ENCODE measurements at places on chromosomes 5 and 9. TPM values are rescaled to one million over a fixed set of nuclear protein-coding genes. Genes with fewer than 3 reads are reported as not detected.

DNA sequence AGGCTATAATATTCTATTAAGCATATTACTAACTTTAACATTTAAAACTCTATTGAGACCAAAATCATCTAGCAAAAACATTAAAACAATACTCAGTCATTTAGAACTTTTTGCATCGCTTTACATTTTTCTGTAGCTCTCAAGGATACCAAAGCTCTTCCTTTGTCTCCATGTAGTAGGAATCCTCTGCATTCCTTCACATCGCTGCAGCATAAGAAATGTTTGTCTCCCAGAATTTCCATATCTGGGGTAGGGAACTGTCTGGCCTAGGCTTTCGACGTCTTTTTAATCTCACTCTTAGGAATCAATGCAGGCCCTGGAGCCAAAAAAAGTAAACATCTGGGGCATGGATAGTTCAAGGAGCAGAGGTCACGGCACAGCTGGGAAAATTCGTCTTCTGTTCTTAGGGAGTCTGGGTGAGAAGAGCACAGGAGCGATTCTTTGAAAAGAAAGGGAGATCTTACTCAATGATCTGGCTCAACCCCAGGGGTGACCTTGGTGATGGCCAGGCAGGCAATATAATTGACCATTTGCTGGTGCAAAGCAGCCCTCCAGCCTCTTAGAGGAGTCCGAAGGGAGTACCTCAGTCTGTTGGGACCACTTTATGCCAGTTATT, 23.2 kb upstream of the RAI14 start:
- DNase-seq: no peak

GRCh38 chr5:112388074-112388473, 31.0 kb downstream of the EPB41L4A start:
- DNase-seq: no peak

GRCh38 chr5:123012321-123012720, 24.2 kb downstream of the PPIC start:
- no peak for DNase-seq

- no peak for DNase-seq
Observed at GRCh38 chr5:36334315-36334714, 32.6 kb upstream of the RANBP3L start.

DNA sequence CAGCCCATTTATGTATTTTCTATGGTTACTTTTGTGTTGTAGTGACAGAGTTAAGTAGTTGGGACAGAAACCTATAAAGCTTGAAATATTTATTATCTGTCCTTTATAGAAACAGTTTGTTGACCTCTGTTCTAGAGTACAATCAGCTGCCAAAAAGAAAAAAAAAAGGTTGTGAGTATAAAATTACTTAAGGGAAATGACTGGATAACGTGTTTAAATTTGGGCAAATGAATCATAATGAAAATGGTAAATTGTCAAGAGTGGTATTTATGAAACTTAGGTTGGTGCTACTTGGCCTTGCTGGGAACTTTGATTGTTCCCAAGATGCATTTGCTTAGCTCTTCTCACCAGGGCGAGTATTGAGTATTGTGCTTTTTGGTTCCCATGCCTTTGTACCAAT, 70.2 kb upstream of the IL6ST start:
- DNase-seq: no peak

DNA sequence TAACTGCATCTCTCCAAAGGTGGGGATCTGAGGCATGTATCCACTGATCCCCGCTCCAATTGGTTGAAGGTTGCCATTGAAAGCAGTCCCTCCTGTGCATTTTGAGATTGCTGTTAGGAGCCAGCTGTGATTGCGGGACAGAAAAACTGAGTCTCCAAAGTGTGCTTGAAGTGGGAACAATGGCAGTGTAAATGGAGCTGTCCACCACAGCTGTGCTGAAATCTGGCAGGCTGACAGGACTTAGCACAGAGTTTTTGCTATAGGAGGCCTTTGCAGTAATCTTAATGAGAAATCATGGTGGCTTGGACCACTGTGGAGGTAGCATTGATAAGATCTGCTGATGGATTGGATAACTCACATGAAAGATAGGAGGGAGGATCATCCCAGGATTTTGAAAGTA, 3.3 kb downstream of the RNF20 start:
- DNase-seq: peak; percentile 10

- DNase-seq: no peak
Observed at GRCh38 chr5:52740007-52740406, 47.7 kb upstream of the ITGA1 start.

GRCh38 chr5:137395011-137395755, 103.9 kb downstream of the SPOCK1 start:
- peak; percentile 78 for DNase-seq

DNA sequence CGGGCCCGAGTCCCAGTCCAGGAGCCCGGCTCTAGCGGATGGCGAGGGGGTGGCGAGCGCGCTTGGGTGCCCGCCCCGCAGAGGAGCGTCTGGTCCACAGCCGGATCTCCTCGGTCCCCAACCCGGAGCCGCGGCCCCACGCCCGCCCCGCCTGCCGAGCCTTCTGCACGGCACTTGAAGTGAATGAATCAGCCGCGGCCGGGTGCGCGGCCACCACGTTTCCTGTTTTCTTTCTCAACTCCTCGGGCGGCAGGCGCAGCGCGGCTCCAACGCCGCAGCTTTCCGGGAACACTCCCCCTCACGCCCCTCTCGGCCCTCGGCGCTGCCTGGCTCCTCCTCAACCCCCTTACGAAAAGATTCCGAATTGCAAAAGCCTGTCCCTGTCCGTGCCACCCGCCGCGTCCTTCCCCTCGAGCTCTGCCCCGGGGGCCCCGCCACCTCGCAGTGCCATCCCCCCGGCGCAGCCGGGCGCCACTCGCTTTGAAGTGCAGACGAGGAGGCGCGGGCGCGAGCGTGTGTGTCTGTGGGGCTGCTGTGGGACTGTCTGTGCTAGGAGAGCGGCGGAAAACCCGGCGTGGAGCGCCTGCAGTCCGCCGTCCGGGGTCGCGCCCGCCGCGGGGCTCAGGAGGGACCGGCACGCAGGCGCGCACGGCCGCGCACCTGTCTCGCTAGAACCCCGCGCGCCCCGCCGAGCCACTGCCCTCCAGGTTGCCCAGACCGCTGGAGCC, 456.6 kb downstream of the RAB3C start:
- peak; percentile 64 for DNase-seq

DNA sequence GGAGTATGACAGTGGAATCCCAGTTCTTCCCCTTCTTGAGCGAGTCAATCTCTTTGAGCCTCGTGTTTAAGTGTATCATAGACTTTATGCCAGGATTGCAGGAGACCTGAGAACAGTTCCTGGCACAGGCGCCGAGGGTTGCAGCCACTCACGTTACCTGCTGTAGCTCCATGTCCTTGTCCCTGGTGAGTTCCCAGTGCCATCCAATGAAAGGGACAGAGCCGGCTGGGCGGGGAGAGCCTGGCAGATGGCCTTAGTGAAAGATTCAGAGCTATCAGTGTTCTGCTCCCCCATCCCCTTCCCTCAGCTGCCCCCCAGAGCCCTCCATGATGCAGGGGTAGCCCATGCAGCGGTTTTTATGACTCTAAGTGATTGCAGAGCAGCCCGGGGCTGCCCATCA, 554.0 kb downstream of the BNC2 start:
- no peak for DNase-seq

DNA sequence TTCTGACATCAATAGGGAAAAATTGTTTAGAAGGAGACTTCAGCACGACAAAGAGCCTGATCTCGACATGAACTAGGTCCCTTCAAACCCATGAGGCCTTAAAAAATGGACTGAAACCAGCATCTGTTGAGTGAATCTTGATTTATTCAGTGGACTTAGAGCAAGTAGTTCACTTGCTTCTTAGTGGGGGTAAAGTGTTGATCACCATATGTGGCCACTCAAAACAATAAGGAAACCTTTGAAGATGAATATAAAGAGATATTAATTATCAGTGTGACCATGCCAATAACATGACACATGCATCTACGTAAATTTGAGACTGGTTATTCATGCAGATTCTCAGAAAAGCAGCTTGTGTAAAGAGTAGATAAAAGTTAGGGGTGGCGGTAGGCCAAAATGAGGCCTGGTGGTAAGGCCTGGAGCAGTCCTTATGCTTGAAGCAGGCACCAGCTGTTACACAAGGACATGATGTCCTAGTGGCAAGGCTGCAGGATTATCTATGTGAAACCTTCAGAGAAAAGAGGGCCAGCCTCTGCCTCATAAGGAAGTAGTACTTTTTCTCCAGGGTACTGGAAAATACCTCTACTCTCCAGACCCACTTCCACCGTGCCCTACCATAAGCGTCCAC, 61.3 kb downstream of the S1PR3 start:
- no peak for DNase-seq

GRCh38 chr5:174383210-174384167, 338.0 kb downstream of the NSG2 start:
- DNase-seq: no peak

- no peak for DNase-seq
Observed at GRCh38 chr5:134877159-134877558, 3.0 kb downstream of the TXNDC15 start.

DNA sequence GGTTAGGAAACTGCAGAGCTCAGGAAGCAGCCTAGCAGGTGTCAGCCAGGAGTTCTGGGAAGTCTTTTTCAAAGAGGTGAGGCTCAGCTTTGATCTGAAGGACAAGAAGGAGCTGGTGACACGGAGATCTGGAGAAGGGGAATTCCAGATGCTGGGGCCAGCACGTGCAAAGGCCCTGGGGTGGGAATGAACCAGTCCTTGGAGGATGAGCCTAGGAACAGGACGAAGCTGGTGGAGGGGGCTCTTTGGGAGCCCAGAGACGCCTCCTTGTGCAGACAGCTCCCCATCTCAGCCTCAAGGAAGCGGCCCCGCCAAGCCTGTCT, 15.2 kb upstream of the RNU6ATAC start:
- DNase-seq: no peak

DNA sequence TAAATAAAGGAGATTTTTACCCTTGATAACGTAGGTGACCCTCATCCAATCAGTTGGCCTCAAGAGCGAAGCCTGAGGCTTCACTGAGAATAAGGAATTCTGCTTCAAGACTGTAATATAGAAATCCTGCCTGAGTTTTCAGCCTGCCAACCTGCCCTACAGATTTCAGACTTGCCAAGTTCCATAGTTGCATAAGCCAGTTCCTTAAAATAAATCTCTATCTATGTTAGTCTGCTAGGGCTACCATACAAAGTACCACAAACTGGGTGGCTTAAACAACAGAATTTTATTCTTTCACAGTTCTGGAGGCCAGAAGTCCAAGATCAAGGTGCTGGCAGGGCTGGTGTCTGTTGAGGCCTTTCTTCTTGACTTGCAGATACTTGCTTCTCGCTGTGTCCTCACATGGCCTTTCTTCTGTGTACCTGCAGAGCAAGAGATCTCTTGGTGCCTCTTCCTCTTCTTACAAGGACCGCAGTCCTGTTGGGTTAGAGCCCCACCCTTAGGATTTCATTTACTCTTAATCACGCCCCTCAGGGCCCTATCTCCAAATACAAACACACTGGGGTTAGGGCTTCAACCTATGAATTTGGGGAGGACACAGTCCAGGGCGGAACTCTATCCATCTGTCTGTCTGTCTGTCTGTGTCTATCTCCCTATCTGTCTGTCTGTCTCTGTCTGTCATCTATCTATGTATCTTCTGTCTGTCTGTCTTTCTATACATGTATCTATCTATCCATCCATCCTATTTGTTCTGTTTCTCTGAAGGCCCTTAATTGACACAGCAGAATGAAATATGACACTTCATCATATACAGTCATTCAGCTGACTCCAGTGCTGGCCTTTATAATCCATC, 17.0 kb upstream of the CMBL start:
- no peak for DNase-seq

DNA sequence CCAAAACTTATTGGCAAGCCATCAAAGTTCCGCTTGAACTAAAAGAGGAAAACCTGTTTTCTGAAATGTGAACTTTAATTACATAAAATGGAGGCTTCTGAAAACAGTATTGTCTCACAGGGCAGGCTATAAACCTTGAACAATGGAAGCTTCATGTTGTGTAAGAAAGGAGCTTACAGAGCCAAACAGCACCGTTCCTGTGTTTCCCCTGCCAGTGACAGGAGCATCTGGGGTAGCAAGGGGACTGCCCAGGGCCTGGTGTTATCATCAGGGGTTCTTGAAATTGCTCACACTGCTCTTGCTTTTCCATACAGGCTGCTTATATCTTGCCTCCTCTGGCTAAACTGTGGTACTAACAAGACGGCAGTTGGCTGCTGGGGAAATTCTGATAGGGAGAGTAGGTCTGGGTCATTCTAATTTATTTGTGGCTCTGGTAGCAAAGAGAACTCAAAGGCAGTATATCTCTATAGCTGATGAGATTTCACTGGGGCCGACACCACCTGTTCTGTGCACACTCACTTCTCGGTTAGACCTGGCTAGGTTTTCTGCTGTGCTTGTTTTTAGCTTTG, 40.4 kb downstream of the BASP1 start:
- no peak for DNase-seq

GRCh38 chr5:4758550-4758949, 381.6 kb upstream of the ADAMTS16 start:
- DNase-seq: no peak

DNA sequence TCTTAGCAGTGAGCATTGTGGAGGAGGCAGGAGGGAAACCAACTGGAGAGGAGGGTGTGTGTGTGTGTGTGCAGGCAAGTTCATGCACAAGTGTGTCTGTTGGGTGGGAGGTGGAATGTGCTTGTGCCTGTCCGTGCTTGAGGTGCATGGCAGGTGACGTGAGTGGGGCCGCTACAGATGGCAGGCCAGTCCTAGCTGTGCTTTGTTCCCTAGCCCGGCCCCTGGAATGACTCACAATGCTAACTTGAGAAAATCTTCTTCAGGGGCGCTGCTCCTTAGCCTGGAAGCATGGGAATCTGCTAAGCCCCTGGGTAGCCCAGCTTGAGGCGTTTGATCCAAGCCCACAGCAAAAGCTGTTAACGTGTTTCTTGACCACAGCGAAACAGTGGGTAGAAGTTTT, 25.0 kb upstream of the DMRT2 start:
- no peak for DNase-seq

DNA sequence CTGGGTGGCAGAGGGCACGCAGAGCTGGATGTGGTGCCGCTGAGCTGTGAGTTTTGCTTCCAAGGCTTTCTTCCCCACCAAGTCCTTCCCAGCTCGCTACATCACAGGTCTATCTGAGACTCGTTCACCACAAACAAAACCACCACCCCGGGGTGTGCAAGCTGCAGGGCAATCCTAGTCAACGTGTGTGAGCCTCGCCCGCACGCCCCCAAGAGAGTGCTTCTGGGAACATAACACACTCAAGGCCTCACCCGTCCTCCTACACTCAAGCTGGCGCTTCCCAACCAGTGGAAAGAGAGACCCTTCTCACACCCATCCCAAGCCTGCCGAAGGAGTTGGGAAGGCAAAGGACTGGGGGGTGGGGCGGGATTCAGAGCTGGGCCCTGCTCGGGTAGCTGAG, 10.6 kb downstream of the SNAPC4 start:
- DNase-seq: no peak

The TCF7 gene
- 2.6 TPM for total RNA-seq

The FRMPD1 gene
- 0.05 TPM for total RNA-seq

The GFRA3 gene
- total RNA-seq: not detected

The OTP gene
- total RNA-seq: 0.17 TPM

The PCDHB16 gene
- total RNA-seq: 3.2 TPM

The CDHR2 gene
- total RNA-seq: 0.50 TPM

The LCN10 gene
- not detected for total RNA-seq

The OR2S2 gene
- total RNA-seq: not detected

The BHMT2 gene
- total RNA-seq: not detected

The ERCC6L2 gene
- total RNA-seq: 32.5 TPM

The OBP2B gene
- total RNA-seq: not detected
